ENCODE measurements at places on chromosomes 7 and 10.

GRCh38 chr7:50149369-50149768 lies 56.3 kb upstream of the ZPBP start:
- no peak for DNase-seq

DNA sequence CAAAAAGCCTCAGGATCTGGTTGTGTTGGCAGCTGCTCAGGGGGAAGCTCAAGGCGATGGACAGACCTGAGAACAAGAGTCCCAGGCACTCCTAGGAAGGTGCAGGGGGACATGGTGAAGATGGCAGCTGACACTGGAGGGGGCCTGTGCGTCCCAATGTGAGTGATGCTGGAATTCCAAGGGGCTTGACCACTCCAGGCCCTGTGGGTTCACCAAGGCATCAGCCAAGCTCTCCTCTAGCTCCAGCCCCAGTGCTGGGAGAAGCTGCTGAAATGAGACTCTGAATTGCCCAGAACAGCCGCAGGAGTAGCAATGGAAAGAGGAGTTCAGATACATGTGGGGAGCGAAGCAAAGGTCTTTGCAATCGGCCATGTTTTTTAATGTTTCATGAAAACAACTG lies 16.0 kb downstream of the UPP1 start:
- DNase-seq: no peak

DNA sequence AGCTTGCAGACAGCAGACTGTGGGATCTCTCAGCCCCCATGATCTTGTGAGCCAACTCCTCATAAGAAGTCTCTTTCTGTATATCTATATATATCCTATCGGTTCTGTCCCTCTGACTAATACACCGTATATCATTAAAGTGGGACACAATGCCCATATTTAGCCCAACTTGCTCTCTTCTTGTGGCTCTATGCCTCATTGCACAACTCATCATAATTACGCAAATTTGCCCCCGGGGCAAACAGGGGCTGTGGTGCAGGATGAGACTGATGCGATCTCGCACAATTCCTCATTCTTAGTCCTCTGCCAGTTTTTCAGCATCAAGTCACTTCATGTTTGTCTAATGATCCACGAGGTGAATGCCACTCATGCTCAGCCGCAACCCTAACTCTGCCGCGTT lies 183.2 kb downstream of the PRPF18 start:
- DNase-seq: no peak

GRCh38 chr7:2152646-2153045 lies 80.1 kb downstream of the MAD1L1 start:
- no peak for DNase-seq

DNA sequence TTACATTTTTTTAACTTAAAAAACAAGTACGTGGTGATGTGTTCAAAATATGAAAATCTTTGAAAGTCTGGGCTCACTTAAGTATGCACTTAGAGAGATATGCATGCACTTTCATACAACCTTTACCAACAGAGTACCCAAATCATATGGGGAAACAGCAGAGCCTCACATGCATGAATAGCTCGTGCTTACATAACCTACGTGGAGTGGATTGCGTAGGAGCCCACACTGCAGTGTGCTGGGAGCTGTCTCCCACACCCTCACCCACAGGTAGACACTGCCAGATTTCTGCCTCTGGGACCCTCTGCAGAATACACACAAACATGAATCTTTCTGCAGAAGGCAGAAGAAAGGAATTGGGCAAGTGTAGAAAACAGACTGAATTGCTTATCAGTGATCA lies 581 bp downstream of the CLCN1 start:
- no peak for DNase-seq

GRCh38 chr10:117223693-117224430 lies 17.1 kb upstream of the SLC18A2 start:
- no peak for DNase-seq

DNA sequence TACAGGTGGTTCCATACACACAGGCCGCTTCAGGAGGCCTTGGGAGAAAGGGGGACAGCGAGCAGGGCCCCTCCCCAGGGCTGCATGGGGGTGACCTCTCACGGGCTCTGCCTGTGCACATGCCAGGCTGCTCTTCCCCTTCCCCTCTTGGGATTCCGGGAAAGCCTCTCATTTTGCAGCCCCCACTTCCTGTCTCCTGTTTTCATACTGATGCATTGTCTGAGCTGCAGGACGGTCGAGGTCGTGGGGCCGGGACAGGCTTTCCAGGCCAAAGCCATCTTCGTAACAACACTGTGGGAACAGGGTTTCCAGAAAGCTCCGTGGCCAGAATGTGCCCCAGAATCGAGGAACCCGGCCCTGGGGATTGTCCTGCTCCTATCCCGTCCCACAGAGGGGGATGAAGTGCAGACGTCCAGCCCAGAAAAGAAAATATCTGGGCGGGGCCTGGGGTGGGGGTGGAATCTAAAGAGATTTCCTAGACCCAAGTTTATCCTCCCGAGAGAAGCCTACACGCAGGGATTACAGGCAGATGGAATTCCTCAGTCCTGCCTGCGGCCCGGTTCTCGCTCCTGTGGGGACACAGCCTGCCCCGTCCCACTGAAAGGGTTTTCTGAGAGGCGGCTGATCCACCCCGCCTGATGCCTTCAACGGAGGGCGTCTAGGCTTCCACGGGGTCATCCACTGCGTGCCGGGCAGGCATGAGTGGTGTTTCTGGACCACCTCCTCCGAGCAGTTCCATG lies 29.5 kb upstream of the DNAAF5 start:
- no peak for DNase-seq

GRCh38 chr10:128147064-128147463 lies 20.8 kb upstream of the MKI67 start:
- no peak for DNase-seq

GRCh38 chr10:126124668-126125349 lies 228.4 kb downstream of the FANK1 start:
- DNase-seq: no peak

GRCh38 chr7:80937336-80937735 lies 18.5 kb upstream of the SEMA3C start:
- DNase-seq: no peak

DNA sequence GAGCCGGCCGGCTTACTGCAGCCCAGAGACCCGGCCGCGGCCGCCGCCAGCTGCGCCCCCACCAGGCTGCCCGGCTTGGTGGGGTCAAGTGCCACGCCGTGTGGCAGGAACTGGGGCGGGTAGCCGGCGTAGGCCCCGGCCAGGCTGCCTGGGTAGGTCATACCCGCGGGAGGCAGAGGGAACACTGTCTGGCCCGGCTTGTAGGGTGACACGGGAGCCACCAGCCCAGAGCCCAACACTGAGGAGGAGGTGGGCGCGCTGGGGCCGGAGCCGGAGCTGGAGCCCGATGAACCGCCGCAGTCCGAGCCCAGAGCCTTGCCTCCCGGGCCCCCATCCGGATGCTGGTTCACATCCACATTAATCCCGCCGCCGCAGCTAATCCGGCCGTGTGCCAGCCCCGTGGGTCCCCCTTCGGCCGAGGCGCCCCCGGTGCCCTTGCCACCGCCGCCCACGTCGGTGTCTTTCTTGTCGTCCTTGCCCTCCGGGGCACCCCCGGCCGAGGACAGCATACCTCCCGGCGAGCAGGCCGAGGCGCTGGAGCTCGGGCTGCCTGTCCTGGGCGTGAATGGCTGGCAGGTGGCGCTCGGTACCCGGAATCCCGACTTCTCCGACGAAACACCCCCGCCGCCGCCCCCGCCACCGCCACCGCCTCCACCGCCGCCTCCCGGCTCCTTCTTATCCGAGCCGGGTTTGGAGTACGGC lies 2.0 kb downstream of the ZNF503 start:
- DNase-seq: no peak

DNA sequence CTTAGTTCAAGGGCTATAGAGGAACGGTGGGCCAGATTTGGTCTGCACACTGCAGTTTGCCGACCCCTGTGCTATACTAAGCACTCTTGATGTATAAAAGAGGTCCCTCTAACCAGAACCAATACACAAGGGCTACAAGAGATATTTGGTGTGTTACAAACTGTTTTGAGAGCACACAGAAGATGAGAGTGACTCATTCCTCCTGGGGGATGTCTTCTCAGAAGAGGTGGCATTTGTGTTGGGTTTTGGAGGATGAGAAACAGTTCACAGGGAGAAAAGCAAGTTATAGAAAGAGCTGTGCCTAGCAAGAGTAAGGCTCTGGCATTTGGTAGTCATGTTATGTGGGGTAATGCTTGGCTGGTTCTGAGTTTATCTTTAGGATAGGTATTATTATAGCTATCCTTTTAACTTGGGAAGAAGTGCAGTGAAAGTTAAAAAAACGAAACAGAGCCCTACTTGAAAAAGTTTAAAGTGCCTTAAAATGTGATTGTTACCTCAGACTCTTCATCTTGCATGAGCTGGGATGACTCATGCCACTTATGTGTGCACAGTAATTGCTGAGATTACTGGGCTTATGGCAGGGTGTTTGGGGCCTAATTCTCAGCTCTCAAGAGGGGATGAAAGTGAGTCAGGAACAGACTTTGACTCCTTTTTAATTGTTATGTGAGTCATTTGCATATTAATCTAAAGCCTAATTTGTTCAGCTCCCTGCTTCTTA lies 160.4 kb downstream of the KIF20B start:
- no peak for DNase-seq

GRCh38 chr10:154348-154747 lies 19.1 kb downstream of the ZMYND11 start:
- no peak for DNase-seq

DNA sequence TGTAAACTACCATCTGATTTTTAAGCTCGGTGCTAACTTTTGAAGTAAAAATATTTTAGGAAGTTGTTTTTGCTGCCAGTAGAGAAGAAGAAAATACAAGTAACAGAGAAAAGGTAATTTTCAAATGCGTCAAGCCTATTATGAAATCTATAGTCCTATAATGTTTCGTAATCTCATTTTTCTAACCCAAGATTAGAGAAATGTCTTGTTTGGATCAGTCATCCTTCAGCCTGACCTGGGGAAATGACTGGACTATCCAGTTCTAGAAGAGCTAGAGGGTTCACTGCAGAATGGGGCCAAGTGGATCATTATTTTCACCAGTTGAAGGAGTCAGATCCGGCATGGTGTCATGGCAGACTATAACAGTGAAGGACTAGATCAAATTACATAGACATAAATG lies 62.7 kb upstream of the FGL2 start:
- no peak for DNase-seq

DNA sequence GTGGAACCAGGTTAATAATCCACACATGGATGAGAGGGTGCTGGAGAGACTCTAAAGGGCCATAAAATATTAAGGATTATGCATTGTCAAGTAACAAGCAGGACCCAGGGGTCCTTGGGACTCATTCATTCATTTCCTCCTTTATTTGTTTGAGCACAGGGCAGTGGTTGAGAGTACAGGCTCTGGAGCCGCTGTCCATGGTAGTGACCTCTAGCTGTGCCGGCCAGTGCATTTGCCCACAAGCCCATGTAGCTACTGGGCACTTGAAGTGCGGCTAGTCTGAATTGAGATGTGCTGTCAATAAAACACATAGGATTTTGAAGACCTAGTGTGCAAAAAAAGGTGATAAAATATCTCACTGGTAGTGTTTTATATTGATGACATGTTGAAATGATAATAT lies 137.6 kb downstream of the C10orf105 start:
- no peak for DNase-seq

- DNase-seq: no peak
These were observed 8.8 kb downstream of the PAPSS2 start for GRCh38 chr10:87668324-87669074.

GRCh38 chr7:79185605-79186004 lies 267.9 kb downstream of the MAGI2 start:
- DNase-seq: no peak

GRCh38 chr7:109213081-109213480 lies 643.4 kb downstream of the DNAJB9 start:
- no peak for DNase-seq

- no peak for DNase-seq
These were observed 305.6 kb upstream of the FZD1 start for GRCh38 chr7:90958647-90959046.

- DNase-seq: no peak
These were observed 91.4 kb downstream of the IPMK start for GRCh38 chr10:58175990-58176900.

DNA sequence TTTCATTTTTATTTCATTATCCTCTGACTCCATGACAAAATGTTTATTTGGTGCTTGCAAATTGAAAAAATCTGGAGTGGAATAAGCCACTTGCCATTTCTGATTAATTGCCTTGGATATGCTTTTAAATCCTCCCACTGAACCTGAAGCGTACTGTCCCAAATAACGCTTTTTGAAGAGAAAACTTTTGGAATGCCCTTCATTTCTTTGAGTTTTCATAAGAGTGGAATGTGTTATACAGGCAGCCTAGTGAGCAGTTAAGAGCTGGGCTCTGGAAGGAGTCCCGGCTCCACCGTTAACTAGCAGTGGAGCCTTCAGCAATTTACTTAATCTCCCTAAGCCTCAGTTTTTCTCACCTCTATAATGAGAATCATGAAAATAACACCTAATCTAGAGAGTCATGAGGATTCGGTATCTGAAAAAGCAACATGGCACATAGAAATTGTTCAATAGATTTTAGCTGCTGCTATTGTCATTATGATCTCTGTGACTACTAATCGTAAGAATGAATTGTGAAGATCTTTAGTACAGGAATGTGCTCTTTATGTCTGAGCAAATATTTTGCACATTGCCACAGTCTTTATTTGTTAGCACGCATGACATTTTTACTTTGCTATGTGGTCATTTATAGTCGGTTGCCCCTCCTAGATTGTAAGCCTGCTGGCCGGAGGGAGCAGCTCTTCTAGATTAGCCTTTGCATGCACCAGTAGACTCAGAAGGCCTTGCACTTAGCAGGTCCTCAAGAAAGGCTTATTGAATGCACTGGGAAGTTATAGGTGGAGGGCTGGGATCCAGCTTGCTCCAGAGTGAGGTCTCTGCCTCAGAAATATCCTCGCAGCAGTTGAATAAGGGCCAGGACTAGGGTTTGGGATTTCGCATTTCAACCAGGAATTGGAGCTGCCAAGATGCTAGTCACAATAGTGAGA lies 59.4 kb downstream of the PLCE1 start:
- no peak for DNase-seq

DNA sequence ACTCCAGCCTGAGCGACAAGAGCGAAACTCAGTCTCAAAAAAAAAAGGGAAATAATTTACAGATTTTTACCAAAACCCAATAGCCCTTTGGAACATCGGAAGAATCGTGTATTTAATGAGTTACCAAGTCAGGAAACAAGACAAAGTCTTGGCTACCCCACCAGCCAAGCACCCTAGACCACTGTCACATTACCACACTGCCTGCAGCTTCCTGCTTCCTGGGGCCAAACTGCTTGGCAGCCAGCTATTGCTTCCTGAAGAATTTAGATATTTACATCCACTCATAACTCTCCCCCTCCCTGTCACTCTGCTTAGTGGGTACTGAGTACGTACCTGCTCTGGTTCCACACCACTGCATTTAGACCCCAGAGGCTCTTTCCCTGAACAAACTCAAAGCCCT lies 14.1 kb upstream of the TNPO3 start:
- no peak for DNase-seq

- peak; percentile 28 for DNase-seq
These were observed 161.3 kb upstream of the NPVF start for GRCh38 chr7:25389489-25390106.

- no peak for DNase-seq
These were observed 1331.9 kb downstream of the XPNPEP1 start for GRCh38 chr10:108591417-108591816.

GRCh38 chr10:67017218-67017617 lies 91.4 kb downstream of the LRRTM3 start:
- no peak for DNase-seq

Data from NCI-H2029 treated with DMSO at 0.1 percent for 48 hours (cell line).